Urinary bladder (tissue), 4 donors: ENCODE measurements at places on chromosomes 12 and 14. TPM values are rescaled to one million over a fixed set of nuclear protein-coding genes. Genes with fewer than 3 reads are reported as not detected.

KRT83 gene
- total RNA-seq, result not detected

DNA sequence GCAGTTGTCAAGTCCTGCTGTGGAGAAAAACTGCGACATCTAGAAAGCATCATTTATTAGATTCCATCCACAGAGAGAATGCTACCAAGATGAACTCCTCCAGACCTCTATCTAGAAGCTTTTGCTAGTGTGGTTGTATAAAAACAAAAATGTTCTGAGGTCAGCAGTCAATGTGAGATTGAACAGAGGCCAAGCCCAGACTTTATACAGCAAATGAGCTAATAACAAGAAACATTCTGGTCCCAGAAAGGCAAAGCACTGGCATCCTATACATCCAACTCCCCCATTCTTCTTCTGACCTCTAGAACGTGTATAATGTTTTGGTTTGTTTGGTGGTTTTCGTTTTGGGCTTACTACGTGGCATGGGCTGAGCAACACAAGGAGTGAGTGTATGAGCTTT lies 26.7 kb upstream of the RIN3 start:
- DNase-seq, result no peak

DNA sequence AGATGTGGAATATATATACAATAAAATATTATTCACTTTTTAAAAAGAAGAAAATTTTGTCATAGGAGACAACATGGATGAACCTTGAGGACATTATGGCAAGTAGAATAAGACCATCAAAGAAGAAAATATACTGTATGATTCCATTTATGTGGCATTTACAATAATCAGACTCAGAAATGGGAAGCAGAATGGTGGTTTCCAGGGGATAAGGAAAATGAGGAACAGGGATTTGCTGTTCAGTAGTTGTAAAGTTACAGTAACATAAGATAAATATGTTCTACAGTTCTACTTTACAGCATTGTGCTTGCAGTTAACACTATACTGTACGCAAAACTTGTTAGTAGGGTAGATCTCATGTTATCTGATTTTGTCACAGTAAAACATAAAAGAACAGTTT lies 1271.0 kb downstream of the LRFN5 start:
- no peak for DNase-seq

- no peak for DNase-seq
Measured at GRCh38 chr14:75427126-75427481, 718 bp upstream of the JDP2 start.

- no peak for DNase-seq
Measured at GRCh38 chr14:100639280-100639679, 52.1 kb upstream of the BEGAIN start.

RNASE7 gene
- total RNA-seq, result not detected

DNA sequence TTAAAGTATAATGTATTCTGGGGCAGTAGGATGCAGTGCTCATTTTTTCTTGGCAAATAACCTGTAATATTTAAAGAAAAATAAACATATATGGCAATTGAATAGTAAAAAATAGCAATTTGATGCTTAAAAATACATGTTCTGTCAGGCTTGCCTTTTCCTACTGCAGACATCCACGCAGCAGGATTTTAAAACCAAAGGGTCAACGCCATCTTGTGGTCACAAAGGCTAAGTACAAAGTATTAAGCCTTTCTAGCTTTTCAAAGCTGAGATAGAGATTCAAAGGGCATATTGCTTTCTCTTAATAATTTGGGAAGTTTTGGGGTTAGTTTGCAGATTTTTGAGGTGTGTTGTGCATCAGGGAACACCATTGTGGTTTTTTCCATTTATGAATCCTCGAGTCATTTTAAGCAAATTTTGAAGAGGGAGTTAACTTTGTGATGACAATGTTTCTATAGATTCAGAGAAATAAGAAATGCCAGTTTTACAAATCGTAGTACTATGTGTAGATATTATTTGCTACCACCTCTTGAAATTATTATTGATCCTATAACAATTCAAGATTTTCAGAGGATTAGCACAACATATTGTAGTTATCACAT lies 4.7 kb upstream of the CCER1 start:
- DNase-seq, result no peak

GRCh38 chr12:22051114-22051698 lies 5.2 kb downstream of the CMAS start:
- DNase-seq, result no peak
